ENCODE measurements at places on chromosomes 11 and 22.

- no peak for DNase-seq
These were observed 168.2 kb upstream of the CADM1 start for GRCh38 chr11:115672412-115672811.

DNA sequence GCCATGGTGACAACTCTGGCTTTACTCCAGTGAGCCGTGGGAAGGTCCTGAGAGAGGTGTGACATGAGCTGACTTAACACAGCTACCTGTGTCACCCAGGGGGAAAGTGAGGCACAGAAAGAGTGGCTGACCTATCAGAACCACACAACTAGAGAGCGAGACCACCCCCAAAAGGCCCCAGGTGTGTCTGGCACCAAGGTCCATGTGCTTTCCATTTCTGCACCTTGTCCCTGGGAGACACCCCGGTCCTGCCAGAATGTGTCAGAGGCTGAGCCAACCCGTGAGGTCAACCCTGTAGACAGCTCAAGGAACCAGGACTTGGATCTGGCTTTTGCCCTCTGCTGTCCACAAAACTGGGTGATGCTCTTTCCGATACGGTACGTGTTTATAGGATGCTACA lies 9.8 kb downstream of the MAFF start:
- no peak for DNase-seq

GRCh38 chr22:17570851-17571631 lies 7.7 kb downstream of the SLC25A18 start:
- DNase-seq = no peak

GRCh38 chr11:10784232-10785145 lies 24.2 kb downstream of the EIF4G2 start:
- no peak for DNase-seq

DNA sequence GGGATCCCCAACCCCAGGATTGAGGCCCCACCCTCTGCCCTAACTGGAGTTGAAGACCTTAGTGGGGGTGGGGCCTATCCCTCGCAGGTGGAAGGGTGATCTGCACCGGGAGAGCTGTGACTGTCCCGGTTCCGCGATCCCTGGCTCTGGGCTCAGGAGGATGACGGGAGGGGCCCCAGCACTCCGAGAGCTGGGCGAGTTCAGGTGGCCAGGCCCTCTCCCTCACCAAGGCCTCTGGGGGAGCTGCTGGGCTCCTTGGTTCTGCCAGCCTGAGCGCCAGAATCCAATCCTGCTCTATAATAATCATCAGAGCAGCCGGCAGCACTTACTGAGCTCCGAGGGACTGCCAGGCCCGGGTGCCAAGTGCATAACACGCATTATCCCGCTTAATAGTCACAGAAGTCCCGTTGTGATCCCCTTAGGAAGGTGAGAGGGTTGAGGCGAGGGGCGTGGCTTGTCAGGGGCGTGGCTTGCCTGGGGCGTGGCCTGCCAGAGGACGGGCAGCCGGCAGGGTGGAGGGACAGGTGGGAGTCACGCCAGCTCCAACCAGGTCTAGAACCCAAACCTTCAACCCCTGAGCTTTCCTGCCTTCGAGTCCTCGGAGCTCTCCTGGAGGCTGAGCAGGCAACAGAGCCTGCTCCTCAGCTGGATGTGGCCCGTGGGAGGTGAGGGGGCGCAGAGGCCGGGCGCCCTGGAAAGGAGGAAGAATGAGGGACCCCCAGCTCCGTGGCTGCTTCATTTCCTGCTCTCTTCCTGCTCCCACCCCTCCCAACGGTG lies 7.3 kb upstream of the SYT7 start:
- DNase-seq = peak; percentile 54

DNA sequence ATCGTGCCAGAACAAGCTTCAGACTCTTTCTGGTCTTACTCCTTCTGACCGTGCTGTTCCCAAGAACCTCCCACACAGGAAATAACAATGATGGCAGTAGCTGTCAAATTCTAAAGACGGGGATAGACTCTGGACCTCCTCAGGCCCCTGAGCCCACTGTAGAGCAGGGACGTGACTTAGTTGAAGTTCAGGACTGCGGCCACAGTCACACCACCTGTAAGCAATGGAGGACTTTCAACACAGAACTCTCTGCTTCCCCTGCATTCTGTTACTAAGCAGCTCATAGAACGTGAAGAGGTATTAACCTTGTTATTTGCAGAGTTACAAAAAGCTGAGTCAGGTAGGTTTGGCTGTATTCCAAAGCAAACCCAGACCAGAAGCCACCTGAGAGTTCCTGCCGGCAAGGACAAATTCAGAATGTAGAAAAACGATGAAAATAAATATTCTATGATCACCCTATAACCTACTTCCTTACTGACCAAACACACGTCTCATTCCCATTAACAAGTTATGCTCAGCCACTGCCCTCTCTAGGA lies 12.7 kb downstream of the TMEM45B start:
- no peak for DNase-seq

DNA sequence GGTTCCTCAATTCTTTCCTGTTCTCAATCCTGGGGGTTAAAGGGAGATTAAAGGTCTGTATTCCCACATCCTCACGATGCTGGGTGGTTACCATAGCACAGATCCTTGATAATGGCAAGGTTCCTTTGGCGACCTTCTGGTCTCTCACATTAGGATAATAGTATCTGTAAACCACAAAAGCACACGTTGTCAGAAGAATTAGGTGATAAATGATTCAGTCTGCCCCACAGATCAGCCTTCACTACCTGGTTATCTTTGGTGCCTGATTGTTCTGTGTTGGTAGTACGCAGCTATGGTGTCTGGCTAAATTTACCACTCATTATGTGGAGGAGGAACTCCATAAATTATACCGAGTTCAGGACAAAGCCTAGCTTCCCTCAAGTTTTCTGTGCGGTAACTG lies 78.4 kb downstream of the C2CD3 start:
- no peak for DNase-seq

DNA sequence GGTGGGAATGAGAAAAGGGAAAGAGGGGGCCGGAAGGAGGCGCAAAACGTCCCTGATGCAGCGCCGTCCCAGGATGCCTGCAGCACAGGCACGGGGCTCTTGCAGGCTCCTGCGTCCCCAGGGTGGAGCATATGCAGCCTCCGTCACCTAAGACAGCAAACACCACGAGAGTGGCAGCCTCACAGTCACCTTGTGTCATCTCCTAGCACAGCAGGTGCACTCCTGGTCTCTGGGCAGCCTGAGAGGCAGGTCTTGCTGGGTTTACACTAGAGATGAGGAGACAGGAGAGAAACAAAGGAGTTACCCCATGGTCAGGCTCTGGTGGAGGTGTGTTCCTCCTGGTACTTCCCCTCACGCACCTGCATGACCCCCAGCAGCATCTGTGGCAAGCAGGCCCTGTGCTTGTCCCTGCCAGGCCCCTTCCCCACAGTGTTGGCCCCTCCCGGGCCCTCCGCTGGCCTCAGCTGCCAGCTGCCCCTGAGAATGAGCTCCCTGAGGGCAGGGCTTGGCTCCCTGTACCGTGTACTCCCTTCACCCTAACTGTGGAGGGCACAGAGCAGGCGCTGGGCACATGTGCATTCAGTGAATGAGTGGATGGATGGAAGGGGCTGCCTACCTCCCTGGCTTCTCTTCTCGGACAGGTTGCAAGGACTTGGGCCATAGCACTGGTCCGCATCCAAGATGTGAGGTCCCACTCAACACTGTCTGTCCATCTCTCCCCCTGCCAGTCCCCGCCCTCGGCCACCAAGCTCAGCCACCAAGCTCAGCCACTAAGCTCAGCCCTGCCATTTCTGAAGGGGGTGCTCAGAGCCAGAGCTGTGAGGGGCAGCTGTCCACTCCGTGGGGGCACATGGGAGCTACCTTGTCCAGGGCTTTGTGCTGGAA lies 988.6 kb downstream of the BRD1 start:
- no peak for DNase-seq

GRCh38 chr11:1749395-1750351 lies 722 bp downstream of the IFITM10 start:
- DNase-seq = no peak

DNA sequence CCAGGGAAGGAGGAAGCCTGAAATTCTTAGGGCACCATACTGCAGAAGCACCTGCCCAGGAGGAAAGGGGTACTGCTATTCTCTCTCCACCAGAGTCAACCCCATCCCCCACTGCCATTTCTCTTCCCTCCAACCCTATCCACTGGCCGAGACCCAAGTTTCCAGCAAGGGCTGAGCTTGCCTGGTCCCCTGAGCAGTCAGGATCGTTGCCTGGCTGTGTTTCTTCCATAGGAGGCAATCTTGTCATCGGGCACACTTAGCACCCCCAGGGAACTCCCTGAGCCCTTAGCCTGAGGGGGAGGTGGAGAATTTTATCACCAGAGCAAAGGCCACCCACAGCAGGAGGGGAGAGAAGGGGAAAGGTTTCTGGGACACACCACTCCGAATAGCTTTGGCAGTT lies 115.8 kb upstream of the NECTIN1 start:
- no peak for DNase-seq

DNA sequence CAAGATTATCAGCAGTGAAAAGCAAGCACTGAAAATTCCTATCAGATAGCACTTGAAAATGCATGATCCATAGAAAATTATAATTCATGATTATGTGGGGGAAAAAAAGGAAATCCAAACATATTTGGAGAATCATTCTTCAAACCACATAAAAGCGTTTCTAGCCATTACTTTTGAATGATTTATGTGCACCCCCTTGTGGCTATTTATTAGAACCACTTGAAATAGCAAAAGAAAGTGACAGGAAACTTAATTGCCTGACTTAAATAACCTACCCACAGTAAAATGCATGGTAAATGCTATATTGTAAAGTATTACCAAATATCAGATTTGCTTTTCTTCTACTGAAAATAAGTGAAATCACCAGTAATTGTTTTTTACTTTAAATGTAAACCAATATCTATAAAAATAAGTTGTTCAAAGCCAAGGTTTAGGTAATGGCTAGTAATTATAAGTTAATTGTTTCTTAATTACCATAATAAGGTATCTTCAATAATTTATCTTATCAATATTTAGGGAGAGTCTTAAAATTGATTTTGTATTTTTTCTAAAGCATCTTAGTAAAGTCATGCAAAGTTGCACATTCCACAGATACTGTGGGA lies 168.5 kb downstream of the ARHGAP42 start:
- DNase-seq = no peak

DNA sequence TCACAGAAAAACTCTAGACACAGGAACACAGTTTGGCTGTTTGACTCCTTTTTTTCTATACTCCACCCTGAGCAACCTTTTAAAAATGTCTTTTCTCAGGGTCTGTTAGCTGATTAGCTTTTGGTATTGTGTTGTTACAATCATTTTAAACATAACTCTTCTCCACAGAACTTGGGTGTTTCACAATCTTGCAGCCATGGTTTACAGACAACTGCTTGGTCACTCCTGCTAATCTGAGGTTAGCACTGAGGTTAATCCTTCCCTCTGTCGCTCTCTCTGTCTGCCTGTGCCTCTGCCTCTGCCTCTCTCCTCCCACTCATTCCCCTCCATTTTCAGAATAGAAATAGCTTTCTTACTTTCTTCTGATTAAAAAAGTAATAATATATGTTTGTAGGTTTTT lies 62.4 kb upstream of the ZBED5 start:
- no peak for DNase-seq

DNA sequence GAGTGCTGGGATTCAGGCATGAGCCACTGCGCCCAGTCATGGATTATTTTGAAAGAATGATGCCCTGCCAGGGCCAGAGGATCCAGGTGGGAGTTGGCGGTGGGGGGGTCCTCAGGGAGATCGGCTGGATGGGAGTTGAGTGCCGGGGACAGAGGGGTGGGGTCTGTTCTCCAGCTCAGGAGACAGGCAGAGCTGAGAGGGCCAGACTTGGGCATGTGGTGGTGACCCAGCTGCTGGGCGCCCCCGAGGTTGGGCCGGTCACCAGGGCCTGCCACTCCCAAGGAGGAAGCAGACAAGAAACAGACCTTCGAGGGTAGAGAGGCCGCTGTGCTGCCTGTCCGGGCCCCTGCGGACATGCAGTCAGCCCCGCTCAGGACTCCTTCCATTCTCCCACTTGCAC lies 11.8 kb upstream of the PRODH start:
- no peak for DNase-seq

DNA sequence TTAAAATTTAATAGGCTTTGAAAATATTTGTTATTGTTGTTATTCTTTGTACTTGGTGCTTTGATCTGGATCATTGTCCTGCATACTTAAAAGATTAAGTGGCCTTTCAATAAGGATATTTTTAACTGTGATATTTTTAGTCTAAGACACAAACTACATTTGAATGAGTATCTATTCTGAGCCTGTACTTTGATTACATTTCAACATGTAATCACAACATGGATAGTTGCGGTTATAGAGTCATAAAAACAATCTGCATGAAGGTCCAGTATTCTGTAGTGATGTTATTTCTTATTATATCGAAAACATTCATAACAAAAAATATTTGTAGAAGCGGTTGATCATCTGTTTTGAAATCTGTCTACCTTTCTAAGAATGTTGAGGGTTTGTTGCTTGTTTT lies 58.6 kb downstream of the HIPK3 start:
- DNase-seq = no peak

GRCh38 chr11:1652771-1653540 lies 23.4 kb downstream of the KRTAP5-5 start:
- peak; percentile 65 for DNase-seq

DNA sequence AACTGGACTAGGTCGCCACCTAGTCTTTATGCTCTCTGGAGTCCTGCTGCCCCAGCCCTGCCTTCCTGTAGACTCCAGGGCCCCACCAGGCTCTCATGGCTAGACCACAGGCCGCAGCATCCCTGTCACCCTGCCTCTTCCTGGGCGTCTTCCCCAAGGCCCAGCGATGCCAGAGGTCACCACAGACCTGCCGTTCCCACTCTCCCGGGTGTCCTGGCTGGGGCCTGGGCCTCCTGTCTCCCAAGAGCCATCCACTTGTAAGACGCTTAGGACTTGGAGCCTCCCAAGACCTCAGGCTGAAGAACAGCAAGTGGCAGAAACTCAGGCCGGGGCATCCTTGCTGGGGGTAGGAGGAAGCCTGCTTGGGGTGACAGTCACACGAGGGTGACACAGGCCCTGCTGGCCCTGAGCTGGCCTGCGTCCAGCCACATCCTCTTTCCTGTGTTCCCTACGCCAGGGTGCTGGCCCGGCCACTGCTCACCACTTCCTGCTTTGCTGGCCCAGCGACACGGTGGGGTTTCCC lies 2.0 kb upstream of the TCIRG1 start:
- DNase-seq = peak; percentile 74

Measured in CD4-positive, alpha-beta T cell treated with Interferon gamma for 1 hour (primary cell).